ENCODE measurements at places on chromosomes 6 and 20. TPM values are rescaled to one million over a fixed set of nuclear protein-coding genes. Genes with fewer than 3 reads are reported as not detected.
A peak's percentile ranks its signal among the peaks of the same experiment; 100 is the strongest.

The SYNE1 gene
- total RNA-seq = 205 TPM

The MATN4 gene
- total RNA-seq = not detected

DNA sequence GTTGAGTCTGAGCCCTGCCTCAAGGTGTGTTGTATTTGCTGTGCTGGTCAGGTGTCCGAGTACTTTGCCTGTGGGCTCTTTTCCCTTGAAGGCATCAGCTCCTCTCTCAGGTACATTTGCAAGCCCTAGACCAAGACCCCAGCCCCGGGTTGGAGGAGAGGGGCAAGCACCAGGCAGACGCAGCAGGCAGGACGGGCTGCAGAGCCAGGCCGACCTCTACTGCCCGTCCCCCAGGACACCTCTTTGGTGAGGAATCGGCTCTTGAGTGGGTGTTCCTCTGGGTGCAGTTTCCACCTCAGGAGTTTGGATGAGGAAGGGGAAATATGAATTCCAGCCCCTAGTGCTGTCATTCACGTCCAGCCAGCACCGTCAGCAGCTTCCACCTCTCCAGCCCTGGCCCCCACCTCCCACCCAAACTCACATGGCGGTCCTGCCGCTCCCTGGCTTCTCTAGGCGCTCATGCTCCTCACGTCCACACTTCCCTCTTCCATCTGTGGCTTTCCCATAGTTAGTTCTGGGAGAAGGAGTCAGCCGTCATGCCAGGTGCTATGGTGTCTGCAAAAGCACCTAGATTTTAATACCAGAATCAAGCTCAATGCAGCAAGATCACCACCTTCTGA lies 183.9 kb downstream of the DLL1 start:
- no peaks in the 10 kb centered on the region for H3K4me1 ChIP-seq
- H3K36me3 ChIP-seq = no peaks in the 10 kb centered on the region
- H3K27ac ChIP-seq = no peak overlapping the region
- no peak overlapping the region for H3K4me3 ChIP-seq

GRCh38 chr6:106197441-106197840 lies 111.3 kb downstream of the PRDM1 start:
- no peaks in the 10 kb centered on the region for H3K27me3 ChIP-seq
- no peak overlapping the region for H3K4me3 ChIP-seq
- no peaks in the 10 kb centered on the region for H3K36me3 ChIP-seq
- H3K27ac ChIP-seq = no peak overlapping the region

- H3K27ac ChIP-seq = no peak overlapping the region
- no peak for DNase-seq
- no peaks in the 10 kb centered on the region for H3K36me3 ChIP-seq
- H3K27me3 ChIP-seq = no peaks in the 10 kb centered on the region
These were observed 354.5 kb upstream of the SYNCRIP start for GRCh38 chr6:85997206-85997605.

DNA sequence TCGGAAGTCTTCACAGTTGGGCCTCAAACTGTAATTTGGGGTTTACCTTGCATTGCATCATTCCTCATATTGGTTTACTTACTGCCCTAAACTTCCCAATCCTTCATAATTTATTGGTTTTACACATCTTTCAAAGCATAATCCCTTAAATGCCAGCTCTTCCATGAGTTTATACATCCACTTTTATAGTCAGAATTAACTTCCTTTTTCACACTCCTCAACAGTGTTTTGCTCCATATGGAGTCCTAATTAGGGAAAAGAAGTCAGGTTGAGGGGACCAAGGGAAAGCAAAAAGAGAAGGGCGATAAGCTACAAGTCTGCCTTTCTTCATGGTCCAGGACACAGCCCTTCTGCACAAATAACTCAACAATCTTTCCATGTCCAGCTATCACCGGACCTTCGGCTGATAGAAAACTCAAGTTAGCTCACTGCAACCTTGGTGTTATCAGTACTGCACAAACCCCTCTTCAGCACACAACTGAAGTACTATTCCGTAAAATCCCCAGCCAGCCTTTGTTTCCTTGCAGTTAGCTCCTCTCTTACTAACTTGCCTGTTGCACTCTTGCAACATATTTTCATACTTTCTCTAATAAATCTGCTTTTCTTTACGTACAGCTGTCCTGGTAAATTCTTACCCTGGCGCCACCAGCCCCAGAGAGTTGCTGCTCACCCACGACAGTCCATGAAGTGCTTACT lies 2.0 kb downstream of the EEF1E1 start:
- no peaks in the 10 kb centered on the region for H3K27me3 ChIP-seq
- H3K4me3 ChIP-seq = no peak overlapping the region

DNA sequence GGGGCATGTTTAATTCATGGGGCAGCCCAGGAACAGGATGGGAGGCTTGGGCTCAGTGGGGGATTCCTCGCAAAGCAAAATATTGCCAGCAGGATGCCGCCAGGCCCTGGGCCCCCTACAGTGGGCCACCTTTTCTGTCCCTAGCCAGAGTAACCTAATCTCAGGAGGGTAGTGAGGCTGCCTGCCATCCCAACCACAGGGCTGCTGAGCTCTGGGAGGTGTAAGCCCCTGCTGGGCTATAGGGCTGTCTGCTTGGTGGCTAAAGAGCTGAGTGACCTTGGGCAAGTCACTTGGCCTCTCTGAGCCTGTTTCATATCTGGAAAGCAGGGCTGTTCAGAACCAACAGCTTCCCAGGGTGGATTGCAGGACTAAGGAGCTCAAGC lies 35.7 kb upstream of the CDH22 start:
- H3K27me3 ChIP-seq = no peaks in the 10 kb centered on the region
- peaks cover 1% of the 10 kb centered on the region for H3K4me1 ChIP-seq
- no peak overlapping the region for H3K27ac ChIP-seq

DNA sequence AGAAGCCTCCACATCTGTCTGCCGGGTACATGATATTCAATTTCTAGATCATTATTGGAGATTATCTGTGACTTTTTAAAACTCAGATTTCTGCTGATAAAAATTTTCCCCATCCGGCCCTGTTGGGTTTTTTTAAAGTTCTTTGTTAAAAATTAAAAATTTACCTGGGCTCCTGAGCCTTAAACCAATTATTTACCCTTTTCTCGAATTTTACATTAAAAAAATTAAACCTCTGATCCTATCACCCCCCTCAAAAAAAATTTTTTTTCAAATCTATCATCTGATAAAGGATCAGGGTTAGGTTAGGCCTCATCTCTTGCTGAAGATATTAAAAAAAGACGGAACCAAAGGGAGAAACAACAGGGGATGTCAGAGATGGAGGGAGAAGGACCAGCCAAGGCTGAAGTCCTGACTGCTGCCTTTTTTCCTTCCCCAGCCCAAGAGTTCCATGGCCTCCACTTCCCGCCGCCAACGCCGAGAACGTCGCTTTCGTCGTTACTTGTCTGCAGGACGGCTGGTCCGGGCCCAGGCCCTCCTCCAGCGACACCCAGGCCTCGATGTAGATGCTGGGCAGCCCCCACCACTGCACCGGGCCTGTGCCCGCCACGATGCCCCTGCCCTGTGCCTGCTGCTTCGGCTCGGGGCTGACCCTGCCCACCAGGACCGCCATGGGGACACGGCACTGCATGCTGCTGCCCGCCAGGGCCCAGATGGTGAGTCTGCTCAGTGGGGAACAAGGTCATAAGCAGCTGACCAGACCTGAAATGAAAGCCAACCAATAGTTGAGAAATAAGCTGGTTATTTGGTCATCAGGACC lies 527 bp downstream of the NFKBIL1 start:
- H3K27ac ChIP-seq = peak overlapping the region; percentile 69
- peak; percentile 66 for DNase-seq
- no peaks in the 10 kb centered on the region for H3K27me3 ChIP-seq
- peak overlapping the region; percentile 42 for H3K4me3 ChIP-seq
- no peaks in the 10 kb centered on the region for H3K36me3 ChIP-seq
- peaks cover 6% of the 10 kb centered on the region for H3K4me1 ChIP-seq

DNA sequence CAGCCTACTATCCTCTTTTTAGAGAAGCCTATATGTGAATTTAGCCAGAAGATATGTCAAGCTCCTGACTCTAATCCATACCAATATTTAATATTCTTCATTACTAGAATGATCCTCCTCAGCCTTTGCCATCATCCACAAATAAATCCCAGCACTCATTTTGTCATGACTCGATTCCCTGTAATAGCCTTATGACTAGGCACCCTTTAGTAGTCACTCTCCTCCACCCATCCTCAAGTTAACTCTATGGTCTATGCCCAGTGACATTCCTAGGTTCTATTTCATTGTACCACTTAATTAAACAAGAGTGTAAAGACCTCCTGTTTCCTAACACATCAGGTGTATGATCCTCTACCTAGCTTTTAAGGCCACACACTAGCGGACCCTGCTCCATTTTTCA lies 450.4 kb upstream of the CITED2 start:
- H3K4me3 ChIP-seq = no peak overlapping the region
- no peak overlapping the region for H3K27ac ChIP-seq
- H3K36me3 ChIP-seq = no peaks in the 10 kb centered on the region
- no peak for DNase-seq

- no peak overlapping the region for H3K4me3 ChIP-seq
- H3K27ac ChIP-seq = no peak overlapping the region
- no peaks in the 10 kb centered on the region for H3K36me3 ChIP-seq
These were observed 60.6 kb upstream of the ATXN1 start for GRCh38 chr6:16821834-16822264.

- H3K27ac ChIP-seq = no peak overlapping the region
- H3K4me3 ChIP-seq = no peak overlapping the region
- no peaks in the 10 kb centered on the region for H3K36me3 ChIP-seq
- no peaks in the 10 kb centered on the region for H3K4me1 ChIP-seq
These were observed 172.3 kb downstream of the OGFRL1 start for GRCh38 chr6:71460933-71461332.

DNA sequence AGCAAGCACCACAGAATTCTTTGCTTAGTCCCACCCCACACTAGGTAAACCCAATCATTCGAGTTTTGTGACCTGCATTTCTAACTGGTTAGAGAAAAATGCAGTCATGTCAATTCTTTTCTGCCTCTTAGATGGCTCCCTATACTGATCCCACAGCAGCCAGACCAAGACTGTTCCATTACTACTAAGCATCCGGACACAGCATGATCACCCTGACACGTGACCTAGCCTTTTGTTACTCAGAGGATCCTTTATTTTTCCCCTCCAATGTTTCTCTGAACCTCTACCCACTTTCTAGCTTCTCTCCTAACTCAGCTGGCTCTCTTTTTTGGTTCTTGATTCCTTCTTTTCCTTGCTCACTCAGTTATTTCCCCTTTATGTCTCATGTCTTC lies 87.9 kb downstream of the PDE10A start:
- no peak overlapping the region for H3K4me3 ChIP-seq
- H3K36me3 ChIP-seq = no peaks in the 10 kb centered on the region
- no peak for DNase-seq
- no peak overlapping the region for H3K27ac ChIP-seq
- H3K27me3 ChIP-seq = no peaks in the 10 kb centered on the region
- H3K4me1 ChIP-seq = peaks cover 2% of the 10 kb centered on the region

GRCh38 chr20:44770484-44771171 lies 25.0 kb downstream of the KCNK15 start:
- no peak overlapping the region for H3K4me3 ChIP-seq
- H3K27me3 ChIP-seq = no peaks in the 10 kb centered on the region
- no peaks in the 10 kb centered on the region for H3K36me3 ChIP-seq
- no peaks in the 10 kb centered on the region for H3K4me1 ChIP-seq
- no peak for DNase-seq
- no peak overlapping the region for H3K27ac ChIP-seq

DNA sequence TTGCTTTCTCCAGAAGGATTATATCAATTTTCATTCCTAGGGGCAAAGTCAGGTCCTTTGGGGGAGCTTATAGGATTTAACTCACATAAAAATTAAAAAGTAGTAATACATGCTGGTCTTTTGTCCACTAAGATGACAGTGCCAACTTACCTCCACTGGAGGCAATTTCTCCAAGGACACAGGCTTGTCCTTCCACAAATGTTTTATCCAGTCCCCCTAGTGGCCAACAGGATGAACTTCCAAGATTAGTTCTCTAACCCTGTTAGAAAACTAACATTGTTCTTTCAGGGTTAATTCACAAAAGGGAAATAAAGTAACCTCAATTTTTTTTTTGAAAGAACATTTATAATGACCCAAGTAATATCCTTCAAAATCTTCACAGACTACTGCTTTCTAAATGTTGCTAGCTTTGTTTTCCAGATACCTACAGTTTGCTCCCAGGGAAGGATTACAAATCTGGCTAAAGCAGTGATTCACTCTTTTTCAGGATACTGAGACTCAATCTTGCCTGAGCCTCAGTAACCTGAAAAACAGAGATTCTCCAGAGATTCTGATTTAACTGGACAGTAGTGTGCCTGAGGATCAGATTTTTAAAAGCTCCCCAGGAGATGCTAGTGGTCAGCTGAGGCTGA lies 31.7 kb upstream of the UBR2 start:
- no peaks in the 10 kb centered on the region for H3K4me1 ChIP-seq
- H3K4me3 ChIP-seq = no peak overlapping the region
- no peak for DNase-seq
- no peaks in the 10 kb centered on the region for H3K27me3 ChIP-seq

GRCh38 chr6:6969761-6970223 lies 138.0 kb upstream of the RREB1 start:
- no peak overlapping the region for H3K4me3 ChIP-seq
- no peaks in the 10 kb centered on the region for H3K4me1 ChIP-seq
- H3K27me3 ChIP-seq = no peaks in the 10 kb centered on the region
- H3K36me3 ChIP-seq = no peaks in the 10 kb centered on the region
- H3K27ac ChIP-seq = no peak overlapping the region

DNA sequence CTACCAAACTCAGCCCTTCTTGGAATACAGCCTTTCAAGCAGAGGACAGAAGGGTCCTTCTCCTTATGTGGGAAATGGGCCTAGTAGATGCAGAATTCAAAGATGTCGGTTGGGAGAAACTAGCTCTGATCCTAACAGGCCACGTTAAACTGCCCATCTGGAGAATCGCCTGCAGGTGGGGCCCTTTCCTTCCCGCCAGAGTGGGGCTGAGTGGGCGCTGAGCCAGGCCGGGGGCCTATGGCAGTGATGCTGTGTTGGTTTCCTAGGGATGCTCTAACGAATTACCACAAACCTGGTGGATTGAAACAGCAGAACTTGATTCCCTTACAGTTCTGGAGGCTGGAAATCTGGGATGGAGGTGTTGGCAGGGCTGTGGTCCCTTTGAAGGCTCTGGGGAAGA lies 9.1 kb downstream of the MAPK13 start:
- H3K27ac ChIP-seq = no peak overlapping the region
- H3K27me3 ChIP-seq = no peaks in the 10 kb centered on the region
- no peak overlapping the region for H3K4me3 ChIP-seq
- DNase-seq = no peak
- H3K36me3 ChIP-seq = no peaks in the 10 kb centered on the region

DNA sequence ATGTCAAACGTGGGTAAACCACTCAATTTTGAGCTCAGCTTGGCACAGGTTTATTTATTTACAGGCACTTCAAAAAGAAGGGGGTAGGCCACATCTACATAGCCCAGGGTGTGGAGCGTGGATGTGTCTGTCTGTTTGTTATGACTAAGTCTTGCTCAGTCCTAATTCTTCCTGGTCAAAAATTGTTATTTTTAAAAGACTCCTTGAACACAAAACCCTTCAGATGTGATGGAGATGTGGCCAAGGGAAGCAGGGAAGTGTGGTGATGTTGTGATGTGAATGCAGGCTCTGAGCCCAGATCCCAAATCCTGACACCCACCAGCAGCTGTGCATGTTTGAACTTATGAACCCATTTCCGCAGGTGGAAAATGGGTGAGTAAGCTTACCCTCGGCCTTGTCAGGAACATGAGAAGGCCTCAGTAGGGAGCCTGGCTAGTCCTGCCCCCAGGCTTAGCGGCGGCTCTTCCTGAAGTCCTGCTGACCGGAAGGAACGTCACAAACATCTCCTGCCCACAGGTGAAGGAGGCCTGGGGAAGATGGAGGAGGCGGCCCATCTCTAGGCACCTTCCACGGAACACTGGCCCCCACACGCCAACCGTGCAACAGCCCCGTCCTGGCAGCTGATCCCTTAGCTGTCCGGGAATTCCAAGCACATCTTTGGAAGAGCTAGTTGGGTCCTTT lies 119.7 kb downstream of the MYLK4 start:
- peaks cover 5% of the 10 kb centered on the region for H3K4me1 ChIP-seq
- no peak for DNase-seq
- no peaks in the 10 kb centered on the region for H3K27me3 ChIP-seq
- H3K36me3 ChIP-seq = no peaks in the 10 kb centered on the region
